ENCODE measurements at places on chromosomes 4 and X.

DNA sequence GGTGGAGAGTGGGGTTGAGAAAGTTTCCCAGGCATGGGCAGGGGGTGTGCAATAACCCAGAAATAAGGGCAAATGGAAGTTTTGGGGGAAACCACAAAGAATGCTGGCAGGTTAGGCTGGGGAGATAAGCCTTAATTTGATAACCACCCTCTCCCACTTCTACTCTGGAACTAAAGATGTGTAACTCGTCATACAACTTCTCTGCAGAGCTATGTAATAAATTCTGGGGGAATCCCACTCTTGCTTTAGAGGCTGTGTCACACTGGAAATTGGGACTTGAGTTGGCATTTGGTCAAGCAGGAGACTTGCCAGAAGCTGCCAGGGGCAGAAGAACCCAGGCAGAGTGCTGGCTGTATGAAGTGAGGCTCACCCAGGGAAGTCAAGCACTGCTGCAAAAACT, 170.9 kb upstream of the CPEB2 start:
- no peak for DNase-seq

- no peak for DNase-seq
Measured at GRCh38 chr4:187124331-187124730, 400.7 kb upstream of the FAT1 start.

GRCh38 chr4:100882661-100883060, 364.8 kb upstream of the EMCN start:
- DNase-seq, result no peak

DNA sequence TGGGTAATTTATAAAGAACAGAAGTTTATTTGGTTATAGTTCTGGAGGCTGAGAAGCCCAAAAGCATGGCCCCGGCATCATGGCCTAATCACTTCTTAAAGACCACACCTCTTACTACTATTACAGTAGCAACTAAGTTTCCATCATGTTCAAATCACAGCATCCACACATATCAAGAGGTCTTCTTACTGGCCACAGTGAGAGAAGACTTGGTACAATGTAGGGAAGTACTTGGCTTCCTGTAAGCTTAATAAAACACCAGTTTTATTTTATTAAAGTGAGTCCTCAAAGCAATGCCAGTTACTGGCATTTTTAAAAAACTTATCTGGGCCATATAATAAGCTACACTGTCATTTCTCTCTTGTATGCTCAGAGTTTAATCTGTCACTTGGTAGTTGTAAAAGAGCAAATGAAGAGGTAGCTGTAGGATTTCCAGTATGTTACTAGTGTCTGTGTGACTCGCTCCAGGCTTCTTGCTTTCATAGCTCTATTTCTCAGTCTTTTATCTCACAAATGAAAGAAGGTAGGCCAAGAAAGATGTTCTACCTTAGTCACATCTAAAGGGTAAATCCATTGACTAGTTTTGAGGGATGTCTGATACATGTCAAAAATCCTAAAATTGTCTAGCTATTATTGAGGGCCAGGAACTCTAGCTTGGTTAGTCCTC, 159.2 kb upstream of the CPEB2 start:
- no peak for DNase-seq

GRCh38 chr4:180081072-180081471, 2162.1 kb upstream of the TENM3 start:
- DNase-seq, result no peak

- DNase-seq, result no peak
Measured at GRCh38 chr4:23122666-23123400, 430.1 kb downstream of the GBA3 start.

DNA sequence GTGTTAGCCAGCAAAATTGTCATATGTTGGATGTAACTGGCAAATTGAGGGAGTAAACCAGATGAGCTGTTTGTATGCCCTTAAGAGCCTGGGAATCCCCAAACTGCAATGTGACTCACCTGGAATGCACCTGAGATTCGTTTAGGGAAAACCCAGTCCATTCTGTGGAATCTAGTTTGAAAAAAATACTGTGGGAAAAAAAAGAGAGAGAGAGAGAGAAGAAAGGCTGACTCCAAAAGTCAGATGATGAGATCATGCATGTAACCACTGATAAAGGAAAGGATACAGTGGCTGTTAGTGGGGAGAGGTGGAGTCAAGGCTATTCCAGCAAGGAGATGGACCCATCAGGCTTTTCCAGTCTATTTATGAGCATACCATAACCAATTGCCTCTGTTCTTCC, 48.5 kb downstream of the SLC9A7 start:
- DNase-seq, result no peak

DNA sequence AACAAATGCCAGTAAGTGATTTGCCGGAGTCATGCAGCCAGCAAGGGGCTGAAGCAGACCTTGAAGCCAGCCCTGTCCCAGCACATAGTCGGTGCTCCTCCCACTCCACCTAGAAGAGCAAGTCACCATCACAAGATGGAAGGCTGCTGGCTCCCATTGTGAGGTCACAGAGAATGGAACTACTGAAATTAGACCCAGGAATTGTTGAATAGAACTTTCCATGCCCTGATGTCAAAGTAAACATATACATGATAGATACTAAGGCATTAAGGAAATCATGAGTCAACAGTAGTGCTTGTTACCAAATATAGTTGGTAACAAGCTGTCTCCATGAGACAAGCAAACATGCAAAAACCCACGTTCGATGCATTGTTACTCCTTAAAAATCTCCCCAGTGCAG, 177.1 kb upstream of the MID1 start:
- no peak for DNase-seq

All from activated gamma-delta T cell treated with anti-CD3 and anti-CD28 coated beads, Interleukin-2, amount 50 U/mL, for 16 hours (primary cell).